ENCODE measurements at places on chromosomes 13 and 19.

GRCh38 chr19:17469481-17470067 lies 750 bp upstream of the SLC27A1 start:
- peak; percentile 84 for ATAC-seq

DNA sequence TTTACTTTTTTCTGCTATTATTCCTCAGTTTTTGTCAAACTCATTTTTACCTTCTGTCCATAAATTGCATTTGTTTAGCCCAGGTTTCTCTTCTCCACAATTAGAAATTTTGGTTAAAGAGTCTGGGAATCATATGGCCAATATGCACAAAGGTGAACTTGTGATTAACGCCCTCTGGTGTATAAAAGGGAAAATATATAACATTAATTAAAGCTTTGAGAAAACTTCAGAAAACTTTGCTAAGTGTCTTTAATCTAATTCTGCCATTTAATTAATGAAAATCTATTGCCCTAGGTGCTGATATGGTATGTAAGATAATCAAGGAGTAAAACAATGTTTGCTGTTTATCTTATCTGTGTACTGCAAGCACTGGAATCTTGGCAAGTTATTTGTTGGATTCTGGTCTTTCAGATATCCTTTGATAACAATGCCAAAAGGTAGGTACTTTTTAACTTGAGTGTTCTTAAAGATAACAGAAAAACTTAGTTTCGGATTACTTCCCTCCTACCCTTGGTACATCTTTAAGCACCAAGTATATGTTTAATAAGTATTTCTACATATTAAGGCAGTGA lies 402.6 kb downstream of the SUCLA2 start:
- ATAC-seq: no peak

- no peak for ATAC-seq
Measured at GRCh38 chr19:57816652-57817051, 1.9 kb upstream of the ZNF552 start.

DNA sequence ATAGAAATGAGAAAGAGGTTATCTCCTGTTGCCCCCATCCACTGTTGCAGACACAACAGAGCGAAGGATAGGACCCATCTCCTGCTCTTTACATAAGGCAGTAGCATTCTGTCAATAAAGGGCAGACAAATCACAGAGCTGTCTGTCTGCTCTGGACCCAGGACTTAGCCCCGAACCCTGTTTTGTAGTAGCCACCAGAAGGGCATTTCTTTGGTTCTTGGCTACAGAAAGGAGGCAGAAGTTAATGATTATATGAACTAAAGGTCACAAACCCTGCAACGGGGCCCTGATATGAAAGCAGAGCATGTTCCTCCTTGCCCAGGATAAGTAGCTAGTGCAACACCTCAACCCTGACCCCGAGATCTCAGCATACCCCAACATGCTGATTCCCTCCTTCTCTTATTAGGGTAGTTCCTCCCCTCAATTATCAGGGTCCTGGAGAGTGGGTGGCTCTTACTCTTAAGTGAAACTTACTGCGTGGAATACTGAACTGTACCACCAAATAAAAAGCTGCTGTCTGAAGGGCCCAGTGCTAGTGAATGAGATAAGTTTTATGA lies 680.4 kb upstream of the SPRY2 start:
- ATAC-seq: no peak

DNA sequence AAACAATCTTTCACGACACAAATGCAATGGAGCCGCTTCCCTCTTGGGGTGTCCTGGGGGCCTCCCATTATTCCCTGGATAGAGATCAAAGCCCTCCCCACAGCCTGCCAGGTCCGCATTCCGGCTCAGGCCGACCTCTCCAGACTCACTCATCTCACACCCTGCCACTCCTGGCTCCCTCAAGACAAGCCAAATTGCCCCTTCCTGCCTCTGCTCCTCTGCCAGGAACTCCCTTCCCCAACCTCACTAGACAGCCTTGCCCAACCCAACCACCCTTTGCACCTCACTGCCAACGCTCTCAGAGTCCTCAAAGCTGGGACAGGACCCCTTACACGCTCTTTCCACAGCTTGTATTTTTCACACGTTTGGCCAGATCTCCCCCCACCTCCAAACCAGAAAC lies 1.5 kb downstream of the ABHD17A start:
- ATAC-seq: no peak

- ATAC-seq: no peak
Measured at GRCh38 chr19:51751655-51752054, at the start of gene FPR1. FPR1 (minus strand) TSS chr19:51751878; CDS start chr19:51746994, 4,884 bp downstream.

GRCh38 chr13:43472339-43472738 lies 314.4 kb downstream of the ENOX1 start:
- no peak for ATAC-seq

- ATAC-seq: no peak
Measured at GRCh38 chr19:5339198-5339949, 1.2 kb downstream of the PTPRS start.

- no peak for ATAC-seq
Measured at GRCh38 chr19:30358821-30359580, 13.2 kb upstream of the ZNF536 start.

Measured in activated CD4-positive, CD25-positive, alpha-beta regulatory T cell treated with anti-CD3 and anti-CD28 coated beads, Interleukin-2, amount 50 U/mL, for 24 hours (primary cell).